Dermis microvascular lymphatic vessel endothelial cell (primary cell): ENCODE measurements at places on chromosomes 2 and 18. TPM values are rescaled to one million over a fixed set of nuclear protein-coding genes. Genes with fewer than 3 reads are reported as not detected.

Gene FBXO41
- total RNA-seq: 0.13 and 0.25 TPM in 2 replicates

Gene ZAP70
- total RNA-seq: 0.13 TPM in 2 replicates

Gene C1QL2
- not detected in 2 replicates for total RNA-seq

Gene RAB6C
- total RNA-seq: under 0.01 TPM in 1 of 2 replicates, not detected in the other

Gene POTEI
- total RNA-seq: 0.25 and 0.26 TPM in 2 replicates

Gene ADI1
- total RNA-seq: 45.3 and 63.5 TPM in 2 replicates

Gene L3MBTL4
- total RNA-seq: 5.1 and 10.2 TPM in 2 replicates

Gene CNDP2
- 50.3 and 76.9 TPM in 2 replicates for total RNA-seq

Gene PLGLB2
- total RNA-seq: 0.39 and 2.4 TPM in 2 replicates

Gene HSPE1
- total RNA-seq: 30.1 and 63.0 TPM in 2 replicates

Gene CHST9
- not detected in 2 replicates for total RNA-seq

Gene RFX8
- total RNA-seq: 0.13 and 0.51 TPM in 2 replicates

Gene OTOS
- total RNA-seq: not detected in 2 replicates

Gene GBX2
- 0.51 and 0.90 TPM in 2 replicates for total RNA-seq

Gene PLCD4
- 0.76 and 1.4 TPM in 2 replicates for total RNA-seq

Gene LOXL3
- 0.77 and 2.0 TPM in 2 replicates for total RNA-seq

Gene CCBE1
- under 0.01 and 0.13 TPM in 2 replicates for total RNA-seq

Gene ARL4C
- 2.7 and 4.4 TPM in 2 replicates for total RNA-seq

Gene MYL12A
- 1,001 and 1,143 TPM in 2 replicates for total RNA-seq

Gene INHA
- under 0.01 TPM in 1 of 2 replicates, not detected in the other for total RNA-seq

Gene PAPOLG
- total RNA-seq: 10.7 and 16.1 TPM in 2 replicates

Gene LINC00305
- not detected in 2 replicates for total RNA-seq

Gene AGFG1
- 32.5 and 56.6 TPM in 2 replicates for total RNA-seq

Gene CIB4
- total RNA-seq: not detected in 2 replicates

Gene APOB
- total RNA-seq: under 0.01 and 0.13 TPM in 2 replicates

Gene EFEMP1
- 3,306 and 7,589 TPM in 2 replicates for total RNA-seq

Gene TMEM163
- 0.13 and 0.25 TPM in 2 replicates for total RNA-seq

Gene POLE4
- 17.7 and 21.1 TPM in 2 replicates for total RNA-seq

Gene PSMD1
- total RNA-seq: 128 and 142 TPM in 2 replicates

Gene CLEC4F
- total RNA-seq: 0.13 TPM in 2 replicates

Gene HRH4
- total RNA-seq: not detected in 2 replicates

Gene IGFBP5
- 0.25 and 0.64 TPM in 2 replicates for total RNA-seq

Gene KATNAL2
- total RNA-seq: 0.25 and 0.64 TPM in 2 replicates

Gene CCDC141
- 0.63 and 1.5 TPM in 2 replicates for total RNA-seq

Gene HOXD11
- total RNA-seq: not detected in 2 replicates

Gene IL36G
- total RNA-seq: not detected in 2 replicates

Gene SOWAHC
- 6.0 and 11.4 TPM in 2 replicates for total RNA-seq
